Stimulated activated CD4-positive, alpha-beta T cell treated with anti-CD3 and anti-CD28 coated beads, Interleukin-15, amount 100 ng/mL, for 24 hours (primary cell): ENCODE measurements at places on chromosomes 3 and 15.

GRCh38 chr3:79767194-79767904 lies 449 bp downstream of the ROBO1 start:
- DNase-seq = no peak

DNA sequence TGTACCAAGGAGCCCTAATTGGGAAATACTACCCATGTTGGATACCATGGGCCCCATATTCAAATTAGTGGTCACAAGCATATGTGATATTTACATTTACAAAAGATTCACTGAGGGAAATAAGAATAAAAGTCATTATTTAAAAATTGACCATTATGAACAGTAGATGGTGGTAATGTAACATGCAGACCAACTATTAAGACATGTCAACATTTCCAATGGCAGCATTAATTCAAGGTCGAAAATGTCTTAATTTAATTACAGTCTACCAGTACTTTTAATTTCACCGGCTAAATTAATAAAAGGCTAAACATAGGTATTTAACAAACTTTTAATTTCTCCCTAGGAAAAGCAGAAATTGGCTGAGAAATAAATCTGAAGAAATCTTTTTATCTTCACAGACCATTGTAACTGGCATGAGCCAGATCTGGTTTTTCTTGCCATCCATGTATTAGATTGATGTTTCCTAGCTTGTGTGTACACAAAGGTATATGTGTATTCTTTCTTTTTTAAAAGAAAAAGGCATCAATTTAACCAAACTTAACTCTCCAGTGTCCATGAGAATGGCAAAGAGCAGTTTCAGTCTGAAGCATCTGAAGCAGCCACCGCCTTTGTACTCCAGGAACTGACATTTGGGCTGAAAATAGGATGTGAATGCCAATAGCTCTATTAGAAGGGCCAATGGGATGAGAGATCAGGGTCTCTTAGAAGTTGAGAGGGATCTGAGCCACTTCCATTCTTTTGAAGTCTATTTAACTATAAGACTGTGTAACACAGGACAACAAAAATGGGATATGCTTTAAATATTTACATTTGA lies 26.6 kb downstream of the NEK11 start:
- no peak for DNase-seq

- no peak for DNase-seq
Observed at GRCh38 chr3:150081084-150081483, 110.4 kb upstream of the PFN2 start.

DNA sequence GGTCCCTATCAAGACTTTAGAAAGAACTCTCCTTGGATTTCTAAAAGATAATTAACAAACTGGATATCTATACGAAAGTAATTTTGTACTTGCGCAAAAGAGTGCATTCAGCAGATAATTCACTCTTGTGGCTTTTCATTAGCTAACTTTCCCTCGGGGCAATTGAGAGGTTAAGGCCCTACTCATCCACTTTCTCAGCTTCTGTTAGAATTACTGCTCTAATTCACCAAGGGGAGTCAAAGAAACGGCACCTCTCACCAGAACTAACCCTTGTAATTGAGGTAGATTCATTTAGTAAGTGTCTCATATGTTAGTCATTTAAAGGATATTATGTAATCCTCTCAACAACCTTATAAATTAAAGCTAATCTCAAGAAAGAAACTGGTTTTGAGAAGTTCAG lies 22.5 kb upstream of the MB21D2 start:
- DNase-seq = no peak

GRCh38 chr3:28155631-28156030 lies 85.8 kb upstream of the CMC1 start:
- DNase-seq = no peak

- no peak for DNase-seq
Observed at GRCh38 chr15:92904722-92905571, 4.8 kb downstream of the CHD2 start.

GRCh38 chr3:124577494-124578167 lies 152.6 kb upstream of the UMPS start:
- DNase-seq = no peak

DNA sequence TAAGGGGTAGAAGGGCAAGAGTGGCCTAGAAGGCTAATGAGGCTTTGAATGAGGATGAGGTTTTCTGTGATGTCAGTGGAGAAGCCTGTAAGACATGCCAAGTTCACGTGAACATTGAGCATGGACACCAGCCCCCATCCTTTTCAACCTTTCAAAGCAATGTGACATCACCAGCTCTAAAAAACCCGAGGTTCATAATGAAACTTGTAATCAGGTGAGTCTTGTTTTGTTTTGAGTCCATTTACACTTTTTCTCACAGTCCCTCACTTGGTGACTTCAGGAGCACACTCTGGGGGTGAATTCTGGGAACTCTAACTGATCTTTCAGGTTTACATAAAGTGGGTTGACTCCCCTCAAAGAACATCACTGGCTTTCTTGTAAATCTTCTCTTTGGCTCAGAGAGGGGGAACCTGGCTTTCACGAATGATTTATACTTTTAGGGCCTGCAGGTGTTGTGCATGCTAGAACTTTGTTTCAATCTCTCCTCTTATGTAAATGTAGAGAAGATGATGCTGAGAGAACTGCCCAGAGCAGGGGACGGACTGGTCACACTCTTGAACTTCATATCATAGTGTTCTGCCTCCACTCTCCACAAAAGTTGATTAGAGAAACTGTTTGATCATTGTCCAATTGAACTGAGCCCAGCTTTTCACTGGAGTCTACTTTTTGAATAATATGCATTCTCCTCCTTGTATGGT lies 224.7 kb upstream of the SATB1 start:
- DNase-seq = peak; percentile 72

DNA sequence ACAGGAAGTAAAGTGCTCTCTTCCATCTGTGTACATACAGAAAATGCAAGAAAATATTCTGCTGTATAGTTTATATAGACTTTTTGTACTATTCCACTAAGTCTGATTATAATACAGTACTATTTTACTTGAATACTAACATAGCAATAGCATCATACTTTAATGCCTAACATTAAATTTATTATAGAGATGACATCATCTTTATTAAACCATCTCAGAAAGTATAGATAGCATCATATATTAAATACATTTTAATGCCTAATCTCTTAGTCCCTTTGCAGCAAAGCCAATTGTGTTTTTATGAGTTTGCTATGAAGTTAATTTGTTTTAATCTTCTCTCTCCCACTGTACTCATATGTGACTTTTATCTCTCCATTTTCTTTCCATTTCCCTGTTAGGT lies 39.7 kb upstream of the ZDHHC23 start:
- DNase-seq = no peak

GRCh38 chr15:73087098-73087497 lies 34.8 kb downstream of the NEO1 start:
- no peak for DNase-seq

DNA sequence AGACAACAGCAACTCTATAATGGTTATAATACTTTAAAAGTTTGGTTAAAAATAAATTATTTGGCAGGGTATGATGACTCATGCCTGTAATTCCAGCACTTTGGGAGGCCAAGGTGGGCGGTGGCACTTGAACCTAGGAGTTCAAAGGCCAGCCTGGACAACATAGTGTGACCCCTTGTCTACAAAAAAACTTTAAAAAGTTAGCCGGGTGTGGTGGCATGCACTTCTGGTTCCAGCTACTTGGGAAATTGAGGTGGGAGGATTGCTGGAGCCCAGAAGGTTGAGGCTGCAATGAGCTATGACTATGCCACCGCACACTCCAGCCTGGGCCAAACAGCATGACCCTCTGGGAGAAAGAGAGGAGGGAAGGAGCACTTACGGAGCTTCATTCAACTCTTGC lies 7.7 kb upstream of the TRPC1 start:
- no peak for DNase-seq

GRCh38 chr3:63067999-63068645 lies 192.9 kb upstream of the CADPS start:
- DNase-seq = peak; percentile 1

- no peak for DNase-seq
Observed at GRCh38 chr15:40451527-40452158, 10.9 kb downstream of the BAHD1 start.

DNA sequence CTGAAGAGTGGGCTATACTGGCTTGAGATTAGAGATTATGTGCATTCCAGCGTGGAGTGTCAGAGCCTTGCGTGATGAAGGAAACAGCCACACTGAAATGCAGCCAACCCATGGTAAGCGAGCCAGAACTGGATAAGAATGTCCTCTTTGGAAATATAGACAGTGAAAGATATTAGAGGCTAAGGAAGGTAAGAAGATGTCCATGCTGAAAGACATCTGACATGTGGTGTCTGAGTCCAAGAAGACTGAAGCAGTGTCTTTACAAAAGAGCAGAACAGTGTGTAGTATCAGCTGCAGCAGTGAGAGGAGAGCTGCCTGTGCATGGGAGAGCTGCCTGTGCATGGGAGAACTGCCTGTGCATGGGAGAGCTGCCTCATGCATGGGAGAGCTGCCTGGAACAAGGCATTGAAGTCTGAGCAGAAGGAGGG lies 672.2 kb downstream of the DIPK2A start:
- no peak for DNase-seq

DNA sequence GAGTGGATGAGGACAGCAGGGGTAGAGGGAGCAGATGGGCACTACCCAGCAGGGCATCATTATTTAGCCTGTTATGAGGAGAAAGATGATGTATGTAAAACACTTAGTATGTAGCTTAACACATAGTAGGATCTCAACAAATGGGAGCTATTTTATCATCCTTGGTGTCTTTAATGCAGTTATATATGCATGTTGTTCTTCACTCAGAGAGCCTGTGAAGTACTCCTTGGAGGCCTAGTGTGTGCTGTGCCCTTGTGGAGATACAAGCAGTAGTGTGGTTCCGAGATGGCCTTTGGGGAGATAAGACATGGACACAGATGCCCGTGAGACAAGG lies 124.2 kb downstream of the LIPC start:
- DNase-seq = no peak

DNA sequence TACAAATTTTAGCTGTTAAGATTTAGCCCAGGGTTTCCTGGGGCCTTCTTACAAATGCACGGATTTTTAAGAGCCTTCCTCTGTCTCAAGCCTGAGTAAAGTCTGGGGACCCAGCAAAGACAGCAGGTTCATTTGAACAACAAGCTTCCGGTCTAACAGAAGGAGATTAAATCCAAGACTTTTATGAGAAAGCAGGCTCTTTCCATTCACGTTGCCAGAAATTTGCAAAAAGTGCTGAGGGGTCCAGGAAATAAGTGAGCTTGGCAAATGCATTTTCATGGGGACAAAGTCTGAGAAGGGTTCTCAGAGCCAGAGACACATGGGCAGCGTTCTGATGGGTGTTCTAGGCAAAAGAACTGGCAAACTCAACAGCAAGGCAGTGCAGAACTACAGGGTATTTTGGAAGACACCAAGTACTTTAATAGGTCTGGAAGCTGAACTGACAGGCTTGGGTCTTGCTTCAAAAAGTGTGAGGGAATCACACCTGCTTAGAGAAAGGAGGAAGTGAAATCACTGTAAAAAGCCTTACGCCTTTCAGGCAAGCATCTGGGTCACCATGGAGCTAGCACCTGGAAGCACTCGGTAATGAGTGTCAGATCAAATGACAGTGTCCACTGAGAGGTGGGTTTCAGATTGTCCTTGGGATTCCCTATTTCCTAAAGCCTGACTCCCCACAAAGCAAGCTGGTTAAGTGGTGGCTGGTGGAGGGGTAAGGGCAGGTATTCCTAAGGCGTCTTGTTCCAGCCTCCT lies 115.8 kb upstream of the ARHGEF3 start:
- DNase-seq = no peak

- no peak for DNase-seq
Observed at GRCh38 chr3:7518456-7518855, 657.5 kb downstream of the GRM7 start.

DNA sequence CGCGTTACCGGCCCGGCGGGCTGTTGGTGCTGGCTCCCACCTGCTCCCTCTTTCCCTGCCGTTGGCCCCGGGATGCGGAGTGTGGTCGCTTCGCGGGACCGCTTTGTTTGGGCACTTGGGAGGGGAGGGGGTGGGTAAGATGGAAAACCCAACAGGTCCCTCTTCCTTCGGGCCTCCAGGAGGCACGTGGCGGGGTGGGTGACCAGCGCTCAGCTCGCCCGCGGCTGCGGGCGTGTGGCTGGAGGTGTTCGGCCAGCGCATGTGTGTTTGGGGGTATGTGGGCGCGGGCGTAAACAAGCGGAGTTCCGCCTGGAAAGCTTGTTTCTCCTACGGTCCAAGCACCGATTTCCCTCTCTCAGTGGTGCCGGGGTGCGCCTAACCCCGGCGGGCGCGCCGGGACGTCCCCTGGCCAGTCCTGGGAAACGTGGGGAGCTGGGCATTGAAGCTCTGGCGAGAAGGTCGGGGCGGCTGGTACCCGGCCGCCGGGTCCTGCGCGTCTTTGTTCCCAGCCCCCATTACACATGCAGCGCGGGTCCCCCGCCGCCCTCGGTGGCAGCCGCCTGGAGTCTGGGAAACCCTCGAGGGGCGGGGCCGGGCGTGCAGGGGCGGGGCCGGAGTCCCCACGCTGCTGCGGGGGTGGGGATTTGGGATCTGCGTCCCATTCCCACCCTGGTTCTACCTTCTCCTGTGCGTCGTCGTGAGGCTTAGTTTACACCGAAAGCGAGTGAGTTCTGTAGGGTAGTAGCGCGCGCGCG lies 1.4 kb downstream of the ACVR2B start:
- DNase-seq = peak; percentile 60

GRCh38 chr3:196220991-196221390 lies 4.7 kb downstream of the SLC51A start:
- DNase-seq = no peak

DNA sequence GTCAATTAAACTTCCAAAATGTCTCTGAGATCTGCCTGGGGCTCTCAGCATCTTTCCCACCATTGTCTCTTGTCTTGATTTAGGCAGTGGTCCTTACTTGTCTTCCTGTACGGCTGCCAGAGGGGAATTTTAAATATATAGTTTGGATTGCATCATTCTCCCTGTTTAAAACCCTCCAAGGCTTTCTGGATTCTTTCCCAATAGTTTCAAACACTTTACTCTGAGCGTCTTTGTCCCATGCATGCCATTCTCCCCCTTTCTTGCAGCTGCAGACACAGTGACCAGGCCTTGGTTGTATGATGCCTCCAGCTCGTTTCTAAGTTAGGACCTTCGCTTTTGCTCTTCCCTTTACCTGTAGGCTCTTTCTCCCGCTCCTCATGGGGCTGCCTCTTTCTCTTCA lies 323.3 kb upstream of the CTNNB1 start:
- DNase-seq = no peak

DNA sequence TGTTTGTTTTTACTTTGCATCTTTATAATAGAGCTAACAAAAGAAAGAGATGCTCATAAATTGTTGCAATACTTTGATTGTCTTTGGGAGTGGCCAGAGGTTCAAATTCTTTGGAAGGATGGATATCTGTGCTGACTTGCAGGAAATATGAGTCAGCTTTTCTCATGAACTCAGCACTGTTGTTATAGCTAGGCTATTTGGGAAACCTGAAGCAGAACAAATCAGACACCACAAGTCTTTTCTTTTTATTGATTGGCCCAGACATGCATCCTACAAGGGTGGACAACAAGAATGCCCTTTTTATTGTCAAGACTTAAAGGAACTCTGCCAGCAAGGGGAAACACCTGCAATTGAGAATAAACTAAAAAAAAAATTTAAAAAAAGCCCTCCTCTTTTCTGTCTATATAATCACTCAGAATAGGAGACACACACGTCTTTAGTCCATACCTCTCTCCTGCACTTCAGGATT lies 4.6 kb upstream of the DENND4A start:
- DNase-seq = no peak
